WTC11 (cell line): ENCODE measurements at places on chromosomes 3 and 15. TPM values are rescaled to one million over a fixed set of nuclear protein-coding genes. Genes with fewer than 3 reads are reported as not detected.
A peak's percentile ranks its signal among the peaks of the same experiment; 100 is the strongest.

The SEMA3B gene
- total RNA-seq, result 7.3 to 9.0 TPM (median 8.7 TPM) in 3 replicates

DNA sequence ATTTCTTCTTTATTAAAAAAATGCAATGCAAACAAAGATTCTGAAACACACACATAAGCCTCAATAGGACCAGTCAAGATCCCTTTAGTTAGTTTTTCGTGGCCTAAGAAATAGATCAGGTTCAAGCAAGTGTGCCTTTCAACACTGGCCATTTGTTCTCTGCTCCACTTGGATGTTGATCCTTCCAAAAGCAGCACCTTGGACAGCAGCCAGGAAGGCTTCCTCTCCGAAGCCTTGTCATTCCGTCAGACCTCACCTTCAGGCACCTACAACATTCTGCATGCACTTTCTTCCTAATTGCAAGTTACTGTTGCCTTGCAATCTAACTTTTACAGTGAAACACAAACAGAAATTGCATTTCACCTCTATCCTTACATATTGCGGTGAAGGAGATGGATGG is 155.9 kb upstream of the FEZF2 start:
- DNase-seq, result peak; percentile 83

GRCh38 chr3:72134989-72135451 is 350.1 kb upstream of the PROK2 start:
- no peak for DNase-seq

The AP3B2 gene
- total RNA-seq, result 15.2 to 17.7 TPM (median 17.5 TPM) in 3 replicates

The ANKRD63 gene
- 1.2 to 1.7 TPM (median 1.4 TPM) in 3 replicates for total RNA-seq

The FOXB1 gene
- 10.8 to 15.0 TPM (median 13.7 TPM) in 3 replicates for total RNA-seq

DNA sequence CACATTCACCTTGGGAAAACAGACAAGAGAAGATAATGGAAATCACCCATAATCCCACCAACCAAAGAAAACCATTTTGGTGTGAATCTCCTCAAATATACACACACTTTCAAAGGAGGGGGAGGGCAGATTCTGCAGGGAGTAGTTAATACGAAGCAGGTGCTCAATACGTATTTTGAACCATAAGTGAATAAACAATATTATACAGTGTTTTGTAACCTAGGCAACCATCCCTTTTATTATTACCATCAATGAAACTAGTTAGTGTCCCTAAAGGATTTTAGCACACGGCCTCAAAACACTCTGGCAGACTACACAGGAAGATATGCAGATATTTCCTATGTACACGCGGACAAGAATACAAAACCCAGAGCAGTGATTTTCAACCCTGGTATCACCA is 6.1 kb downstream of the OSBPL10 start:
- DNase-seq, result no peak

The TUSC7 gene
- total RNA-seq, result not detected in 3 replicates

The CHDH gene
- total RNA-seq, result 9.5 to 11.7 TPM (median 10.6 TPM) in 3 replicates

The BTLA gene
- 0.14 to 0.37 TPM in 2 of 3 replicates, not detected in the other for total RNA-seq

The TICRR gene
- 33.7 to 37.4 TPM (median 33.8 TPM) in 3 replicates for total RNA-seq

GRCh38 chr3:177928172-177928873 is 607.9 kb upstream of the KCNMB2 start:
- DNase-seq, result no peak

- no peak for DNase-seq
Observed at GRCh38 chr3:67011414-67012131, 13.5 kb downstream of the KBTBD8 start.

DNA sequence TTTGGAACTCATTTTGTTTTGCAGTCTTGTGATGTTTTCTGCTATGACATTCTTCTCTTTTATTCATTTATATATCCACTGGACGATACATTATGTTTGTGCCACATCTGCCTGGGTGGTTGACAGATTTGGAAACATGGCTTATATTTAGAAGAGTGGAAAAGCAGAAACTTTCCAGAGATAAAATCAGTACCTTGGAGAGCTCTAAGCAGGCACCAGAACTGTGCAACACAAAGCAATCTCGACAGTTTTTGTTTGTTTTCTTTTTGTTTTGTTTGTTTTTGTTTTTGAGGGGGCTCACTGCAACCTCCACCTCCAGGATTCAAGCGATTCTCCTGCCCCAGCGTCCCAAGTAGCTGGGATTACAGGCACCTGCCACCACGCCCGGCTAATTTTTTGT is 45.5 kb downstream of the SYN2 start:
- DNase-seq, result no peak

The CD276 gene
- total RNA-seq, result 146 to 153 TPM (median 150 TPM) in 3 replicates

The GOLGA6L7 gene
- total RNA-seq, result not detected in 3 replicates

The C3orf20 gene
- not detected in 3 replicates for total RNA-seq

- DNase-seq, result no peak
Observed at GRCh38 chr3:36591959-36592358, 172.4 kb downstream of the DCLK3 start.

The DUOXA2 gene
- total RNA-seq, result 0.11 TPM in 1 of 3 replicates, not detected in the others

- no peak for DNase-seq
Observed at GRCh38 chr3:55691141-55691540, 204.0 kb upstream of the WNT5A start.

DNA sequence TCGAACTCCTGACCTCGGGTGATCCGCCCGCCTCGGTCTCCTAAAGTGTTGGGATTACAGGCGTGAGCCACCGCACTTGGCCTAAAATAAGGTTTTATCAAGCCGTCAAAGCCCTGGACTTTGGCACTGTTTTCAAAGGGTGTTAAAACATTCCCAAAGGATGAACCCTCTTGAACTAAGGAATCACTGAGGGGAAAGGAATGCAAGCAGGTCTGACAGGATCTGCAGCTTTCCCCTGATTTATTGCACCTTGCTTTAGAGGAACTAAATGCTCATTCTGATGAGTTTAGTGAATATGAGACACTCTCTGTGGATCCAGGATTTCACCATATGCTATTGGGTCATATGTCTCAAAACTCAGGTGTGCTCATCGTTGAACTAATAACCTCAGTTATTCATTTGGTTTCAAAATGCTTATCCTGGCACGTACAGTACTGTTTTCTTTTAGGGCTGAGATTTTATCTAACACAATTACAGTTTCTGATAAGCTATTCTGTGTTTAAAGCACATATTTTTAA is 63.0 kb upstream of the TSC22D2 start:
- no peak for DNase-seq

GRCh38 chr3:177438596-177439220 is 241.4 kb upstream of the TBL1XR1 start:
- no peak for DNase-seq

The EPB42 gene
- not detected in 3 replicates for total RNA-seq

- peak; percentile 60 for DNase-seq
Observed at GRCh38 chr15:56919031-56919608, 676 bp downstream of the TCF12 start.

DNA sequence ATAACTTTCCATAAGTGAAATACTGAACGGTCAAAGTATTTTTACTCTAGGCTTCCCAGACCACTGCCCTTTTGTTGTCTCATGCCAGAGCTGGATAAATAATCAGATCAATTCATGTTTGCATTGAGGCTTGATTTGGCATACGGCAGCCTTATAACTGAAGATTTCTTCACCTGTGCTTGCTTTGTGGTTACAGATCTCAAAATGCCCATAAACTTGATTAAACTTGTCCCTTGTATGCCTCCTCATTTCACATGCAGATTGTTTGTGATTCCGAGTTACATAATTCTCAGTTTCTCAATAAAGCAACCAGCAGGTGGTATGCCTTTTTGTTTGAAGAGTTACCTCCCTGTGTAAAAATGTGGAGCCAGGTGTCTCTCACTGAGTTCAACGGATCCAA is 211.4 kb upstream of the LRIG1 start:
- no peak for DNase-seq

DNA sequence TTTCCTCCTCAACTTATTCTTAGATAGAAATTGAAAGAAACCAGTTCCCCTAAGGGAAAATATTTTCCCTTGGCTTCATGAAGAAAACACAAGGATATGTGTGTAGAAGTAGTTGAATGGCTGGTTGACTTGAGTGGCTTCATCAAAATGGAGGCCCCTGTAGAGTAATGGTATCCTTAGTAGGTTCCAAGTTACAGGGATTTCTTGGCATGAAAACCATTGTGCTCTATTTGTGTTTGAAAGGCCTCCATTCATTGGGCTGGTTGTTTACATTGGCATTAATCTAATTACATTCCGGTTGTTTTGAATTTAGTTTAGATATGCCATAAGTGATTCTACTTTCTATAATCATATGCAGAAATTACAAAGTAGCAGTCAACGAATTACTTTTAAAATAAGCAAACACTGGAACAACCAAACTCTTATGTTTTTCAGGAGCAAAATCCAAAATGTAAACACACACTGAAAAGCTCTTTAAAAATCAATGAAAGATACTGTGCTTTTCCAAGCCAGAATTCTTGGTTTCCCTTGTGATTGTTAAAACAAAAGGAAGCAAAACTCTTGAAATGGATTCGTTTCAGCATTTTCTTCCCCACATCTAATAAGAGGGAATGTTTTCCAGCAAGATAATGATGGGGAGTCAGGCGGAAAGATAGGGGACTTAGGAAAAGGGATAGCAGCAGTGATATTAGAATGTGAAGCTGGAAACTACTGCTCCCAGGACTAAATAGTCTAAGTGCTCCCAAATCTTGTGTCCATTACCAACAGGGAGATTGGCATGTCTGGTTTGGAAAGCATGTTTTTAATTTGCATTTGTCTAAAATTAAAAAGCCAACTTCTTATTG is 77.0 kb downstream of the EPHA3 start:
- DNase-seq, result no peak

The RARRES1 gene
- total RNA-seq, result 0.16 to 1.4 TPM (median 0.35 TPM) in 3 replicates

- no peak for DNase-seq
Observed at GRCh38 chr15:33757516-33758232, 210.6 kb upstream of the CHRM5 start.

The DPPA2 gene
- total RNA-seq, result 14.9 to 15.8 TPM (median 15.0 TPM) in 3 replicates

- no peak for DNase-seq
Observed at GRCh38 chr3:134929976-134930375, 134.9 kb downstream of the EPHB1 start.

The STRA6 gene
- total RNA-seq, result 20.1 to 23.2 TPM (median 21.7 TPM) in 3 replicates
